ENCODE measurements at places on chromosomes 4 and X.
A peak's percentile ranks its signal among the peaks of the same experiment; 100 is the strongest.

DNA sequence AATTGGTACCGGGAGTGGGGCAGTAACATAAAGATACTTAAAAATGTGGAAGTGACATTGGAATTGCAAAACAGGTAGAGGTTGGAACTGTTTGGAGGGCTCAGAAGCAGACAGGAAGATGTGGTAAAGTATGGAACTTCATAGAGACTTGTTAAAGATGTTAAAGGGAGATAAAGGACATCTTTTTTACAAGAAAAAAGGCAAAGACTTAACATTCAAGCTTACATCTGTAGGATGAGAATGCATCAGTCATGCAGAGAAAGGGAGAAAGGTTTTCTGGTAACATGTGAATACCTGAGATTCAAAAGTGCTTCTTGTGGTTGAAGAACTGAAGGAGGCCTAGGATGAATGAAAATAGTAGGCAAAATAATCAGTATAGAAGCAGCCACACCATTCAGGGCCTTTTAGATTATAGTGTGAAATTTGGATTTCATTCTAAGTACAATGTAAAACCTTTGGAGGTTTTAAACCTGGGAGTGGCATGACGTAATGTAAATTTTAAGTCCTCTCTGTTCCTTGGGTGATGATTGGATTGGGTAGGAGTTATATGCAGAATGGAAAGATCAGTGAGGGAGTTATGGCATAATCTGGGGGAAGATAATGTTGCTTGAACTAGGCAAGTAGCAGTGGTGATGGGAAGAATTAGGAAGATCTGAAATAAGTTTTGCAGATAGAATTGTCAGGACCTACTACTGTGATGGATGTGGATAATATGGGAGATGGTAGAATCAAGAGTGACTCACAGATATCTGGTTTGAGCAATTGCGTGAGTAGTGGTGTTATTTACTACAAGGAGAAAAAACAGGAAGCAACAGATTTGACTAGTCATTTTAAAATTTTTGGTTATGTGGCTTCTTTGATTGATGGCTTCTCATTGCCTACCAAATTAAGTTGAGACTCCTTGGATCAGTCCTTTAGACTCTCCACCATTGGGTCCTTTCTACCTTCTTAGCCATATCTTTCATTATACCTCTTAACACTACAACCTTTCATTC, 138.7 kb downstream of the VSIG4 start:
- DNase-seq, result no peak

DNA sequence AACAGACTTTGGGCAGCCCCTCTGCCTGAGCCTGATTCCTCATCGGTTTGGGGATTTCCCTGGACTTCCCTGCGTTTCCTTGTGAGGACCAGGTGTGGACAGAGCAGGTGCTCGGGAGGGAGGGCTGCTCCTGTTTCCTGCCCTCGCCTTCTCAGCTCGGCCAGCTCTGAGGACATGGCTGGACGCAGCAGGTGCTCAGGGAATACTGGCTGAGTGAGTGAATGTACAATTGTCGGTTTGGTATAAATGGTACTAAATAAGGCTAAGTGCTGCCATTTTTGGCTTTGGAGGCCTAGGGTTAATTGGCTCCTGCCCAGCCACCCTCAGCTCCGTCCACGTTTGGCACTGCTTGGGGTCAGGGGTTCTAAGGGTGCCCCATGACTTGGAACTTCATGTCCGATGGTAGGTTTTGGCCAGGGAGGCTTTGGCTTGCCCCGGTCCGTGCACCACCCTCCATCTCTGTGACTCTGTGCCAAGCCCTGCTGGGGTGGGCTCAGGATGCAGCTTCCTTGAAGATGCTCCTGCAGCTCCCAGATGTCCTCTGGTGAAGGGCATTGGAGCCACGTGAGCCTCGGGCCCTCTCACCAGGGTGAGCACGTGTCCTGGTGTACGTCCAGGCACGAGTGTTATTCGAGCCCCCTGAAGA, 45.0 kb upstream of the NKX1-1 start:
- DNase-seq, result no peak

DNA sequence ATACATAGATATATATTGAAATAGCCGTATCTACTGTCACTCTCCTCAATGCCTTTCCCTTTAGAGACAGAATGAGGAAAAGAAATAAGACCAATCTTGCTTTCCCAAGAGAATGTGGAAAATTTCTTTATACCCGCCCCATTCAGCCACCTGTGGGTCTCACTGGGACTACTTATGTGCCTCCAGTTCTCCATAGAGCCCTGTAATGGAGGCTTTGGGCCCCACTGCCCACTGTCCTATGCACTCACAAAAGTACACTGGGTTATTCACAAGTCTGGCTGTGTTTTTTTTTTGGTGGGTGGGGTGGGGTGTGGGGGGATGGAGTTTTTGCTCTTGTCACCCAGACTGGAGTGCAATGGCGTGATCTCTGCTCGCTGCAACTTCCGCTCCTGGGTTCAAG, 70.4 kb upstream of the ELOVL6 start:
- no peak for DNase-seq

DNA sequence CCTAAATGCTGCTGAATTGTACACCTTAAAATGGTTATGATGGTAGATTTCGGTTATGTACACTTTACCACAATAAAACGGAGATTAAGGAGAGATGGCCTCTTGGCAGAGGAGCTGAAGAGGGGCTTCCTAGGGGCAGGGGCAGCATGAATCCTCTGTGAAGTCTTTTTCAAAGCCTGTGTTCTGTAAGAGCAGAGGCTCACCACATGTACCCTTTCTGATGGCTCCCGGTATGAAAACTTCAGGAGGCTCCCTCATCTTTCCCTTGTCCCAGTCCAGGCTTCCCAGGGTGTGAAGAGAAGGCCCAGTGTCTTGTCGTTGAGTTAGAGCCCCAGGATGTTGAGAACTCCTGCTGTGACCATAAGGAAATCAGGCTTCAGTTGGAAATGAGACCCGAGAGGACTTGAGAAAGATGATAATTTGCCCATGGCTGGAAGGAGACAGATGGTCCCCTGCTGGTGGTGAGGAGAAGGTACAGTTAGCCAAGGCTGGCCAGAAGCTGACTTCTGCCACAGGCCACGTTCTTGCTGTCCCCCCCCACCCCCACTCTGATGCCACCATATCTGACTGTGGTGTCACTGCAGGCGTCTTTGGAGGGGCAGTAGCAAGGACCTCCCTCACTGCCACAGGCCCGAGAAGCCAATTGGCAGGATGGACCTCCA, 31.8 kb upstream of the MTM1 start:
- DNase-seq, result no peak

GRCh38 chr4:135316266-135316779, 1114.7 kb upstream of the PABPC4L start:
- DNase-seq, result no peak

GRCh38 chrX:70405003-70405402, 18.1 kb upstream of the GDPD2 start:
- DNase-seq, result no peak

GRCh38 chr4:122882857-122883735, 39.3 kb downstream of the NUDT6 start:
- no peak for DNase-seq

DNA sequence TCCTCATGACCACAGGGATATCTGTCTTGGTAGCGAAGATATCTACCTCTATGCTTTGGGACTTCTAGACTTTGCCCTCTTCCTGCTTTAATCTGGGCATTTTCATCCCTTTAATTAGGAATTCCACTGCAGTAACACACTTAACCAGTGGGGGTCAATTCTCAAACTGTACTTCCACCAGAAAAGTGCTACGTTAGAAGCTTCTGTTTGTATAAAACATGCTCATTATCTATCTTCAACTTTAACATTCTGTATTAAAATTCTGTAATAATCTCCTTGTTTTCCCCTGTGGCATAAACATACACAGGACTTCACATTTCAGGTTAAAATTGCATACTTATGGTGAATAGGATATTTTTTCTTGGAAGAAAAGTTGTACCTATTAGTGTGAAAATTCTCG, 105.6 kb downstream of the AMMECR1 start:
- no peak for DNase-seq

DNA sequence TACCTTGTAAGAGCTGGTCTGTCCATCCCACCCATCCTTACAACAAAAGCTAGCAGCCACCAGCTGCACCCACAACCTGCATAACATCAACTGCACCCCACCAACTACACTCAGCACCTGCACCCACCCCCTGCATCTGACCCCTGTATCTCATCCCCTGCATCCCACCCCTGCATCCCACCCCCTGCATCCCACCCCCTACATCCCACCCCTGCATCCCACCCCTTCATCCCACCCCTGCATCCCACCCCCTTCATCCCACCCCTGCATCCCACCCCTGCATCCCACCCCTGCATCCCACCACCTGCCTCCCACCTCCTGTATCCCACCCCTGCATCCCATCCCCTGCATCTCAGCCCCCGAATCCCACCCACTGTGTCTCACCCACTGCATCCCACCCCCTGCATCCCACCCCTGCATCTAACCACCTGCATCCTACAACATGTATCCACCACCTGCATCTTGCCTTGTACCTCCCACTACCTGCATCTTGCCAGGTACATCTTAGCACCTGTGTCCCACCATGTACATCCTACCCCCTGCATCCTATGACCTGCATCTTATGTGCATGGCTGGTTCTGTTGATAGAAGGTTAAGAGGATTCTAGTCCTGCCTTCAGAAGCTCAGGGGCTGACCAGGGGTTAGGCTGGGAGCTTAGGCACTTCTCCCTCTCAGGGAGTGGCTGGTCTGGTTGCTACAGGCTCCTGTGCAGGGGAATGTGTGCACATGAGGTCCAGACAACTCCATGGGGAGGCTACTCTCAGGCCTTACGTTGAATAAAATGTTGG, 9.4 kb downstream of the TMEM271 start:
- no peak for DNase-seq

GRCh38 chrX:150486011-150486410, 82.4 kb upstream of the MTM1 start:
- DNase-seq, result peak; percentile 22

DNA sequence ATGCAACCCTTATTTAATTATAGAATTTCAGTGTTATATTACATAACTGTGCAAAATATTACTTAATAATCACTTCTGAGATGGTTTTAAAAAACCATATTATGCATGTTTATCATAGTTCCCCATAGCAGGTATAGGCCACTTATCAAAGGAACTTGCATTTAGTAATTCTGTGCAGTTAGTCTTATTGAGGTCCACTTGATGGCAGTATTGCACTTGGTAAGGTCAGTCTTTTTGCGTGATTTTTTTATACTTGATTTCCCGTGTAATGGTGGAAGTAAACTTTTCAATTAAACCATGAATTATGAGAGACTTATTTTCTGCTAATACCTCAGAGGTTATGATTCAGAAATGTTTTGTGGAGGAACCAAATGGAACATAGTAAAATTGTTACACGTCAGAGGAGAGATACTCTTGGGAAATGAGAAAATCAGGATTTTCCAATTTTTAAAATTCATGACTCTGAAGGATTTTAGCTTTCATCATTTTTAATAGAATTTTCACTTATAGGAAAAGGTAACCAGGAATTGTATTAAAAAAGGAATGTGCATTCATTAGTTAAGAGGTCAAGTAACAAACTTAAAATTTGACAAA, 230.0 kb downstream of the CCSER1 start:
- no peak for DNase-seq

GRCh38 chr4:45876235-45876890, 247.5 kb downstream of the GABRG1 start:
- no peak for DNase-seq

- DNase-seq, result no peak
These were observed 2.5 kb downstream of the AADAT start for GRCh38 chr4:170087163-170087700.

GRCh38 chr4:174581901-174582300, 59.6 kb upstream of the HPGD start:
- no peak for DNase-seq

DNA sequence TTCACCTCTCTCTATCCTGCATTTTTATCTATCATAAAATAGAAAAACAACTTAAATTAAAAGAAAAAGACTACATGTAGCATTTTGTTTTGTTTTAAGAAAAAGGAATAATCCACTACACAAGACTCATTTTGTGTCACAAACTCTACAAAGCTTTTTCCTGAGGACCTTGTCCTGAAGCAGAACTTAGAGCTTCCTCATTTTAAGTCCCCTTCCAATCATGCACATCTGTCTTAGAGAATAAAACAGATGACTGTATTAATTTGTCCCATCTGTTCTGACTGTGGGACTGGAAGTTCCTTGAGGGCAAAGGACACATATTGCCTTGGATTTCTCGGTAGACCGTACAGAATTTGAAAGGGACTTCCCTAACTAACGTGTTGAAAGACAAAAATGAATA, 218.5 kb downstream of the COL25A1 start:
- no peak for DNase-seq

- DNase-seq, result no peak
These were observed 14.1 kb downstream of the CXCL1 start for GRCh38 chr4:73883306-73883705.

- no peak for DNase-seq
These were observed 54.4 kb upstream of the GAB1 start for GRCh38 chr4:143282211-143282707.

DNA sequence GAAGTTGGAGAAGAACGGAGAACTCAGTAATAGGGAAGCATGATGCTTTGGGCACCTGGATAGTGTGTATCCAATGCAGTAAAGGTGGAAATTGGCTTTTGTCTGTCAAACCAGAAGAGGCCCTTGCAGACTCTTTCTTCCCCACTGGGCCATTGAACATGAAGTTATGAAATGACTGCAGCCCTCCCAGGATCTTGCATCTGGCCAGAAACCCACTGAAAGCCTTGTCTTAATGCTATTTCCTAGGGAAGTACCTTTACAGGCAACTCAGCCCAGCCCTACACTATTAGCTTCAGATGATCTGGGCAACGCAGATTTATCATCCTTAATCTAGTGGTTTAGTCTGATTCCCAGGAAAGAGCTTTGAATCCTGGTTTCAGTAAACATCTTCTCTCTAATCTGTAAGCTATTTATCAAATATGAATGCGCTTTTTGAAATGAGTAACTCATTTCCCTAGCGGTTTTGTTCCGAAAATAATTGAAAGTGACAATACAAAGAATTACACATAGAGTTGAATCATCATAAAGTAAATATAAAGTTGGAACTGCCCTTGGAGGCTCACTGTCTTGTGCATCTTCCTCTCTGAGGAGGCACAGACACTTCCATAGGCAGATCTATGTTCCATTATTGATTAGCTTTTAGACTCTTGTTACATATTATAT, 464.1 kb downstream of the IDS start:
- DNase-seq, result no peak

DNA sequence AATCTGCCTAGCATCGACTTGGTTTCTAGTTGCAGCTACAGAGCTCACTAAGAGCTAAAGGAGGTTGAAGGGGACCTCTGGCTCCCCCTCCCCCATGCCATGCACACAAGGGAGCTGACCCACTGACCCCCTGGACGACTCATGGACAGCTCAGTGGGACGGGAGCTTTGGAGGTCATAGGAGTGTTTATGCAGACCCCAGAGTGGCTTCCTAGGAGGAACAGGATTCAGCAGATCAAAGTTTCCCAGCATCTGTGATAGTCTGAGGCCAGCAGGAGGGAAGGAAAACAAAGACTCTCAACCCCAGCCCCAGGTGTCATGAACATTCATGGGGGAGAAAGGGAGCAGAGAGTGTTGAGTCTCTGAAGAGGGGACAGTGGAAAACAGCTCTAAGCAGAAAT, 104.4 kb downstream of the ARSF start:
- DNase-seq, result no peak

GRCh38 chrX:45845142-45845541, 644.5 kb upstream of the DIPK2B start:
- DNase-seq, result no peak

GRCh38 chrX:48676893-48677270, 6.7 kb upstream of the WAS start:
- DNase-seq, result no peak

GRCh38 chr4:149112109-149112508, 669.9 kb upstream of the NR3C2 start:
- DNase-seq, result no peak

GRCh38 chrX:38717871-38718270, 83.4 kb upstream of the MID1IP1 start:
- no peak for DNase-seq
